ENCODE measurements at places on chromosomes 5 and 9. TPM values are rescaled to one million over a fixed set of nuclear protein-coding genes. Genes with fewer than 3 reads are reported as not detected.

The WWC1 gene
- 0.51 TPM for total RNA-seq

The GARIN3 gene
- not detected for total RNA-seq

DNA sequence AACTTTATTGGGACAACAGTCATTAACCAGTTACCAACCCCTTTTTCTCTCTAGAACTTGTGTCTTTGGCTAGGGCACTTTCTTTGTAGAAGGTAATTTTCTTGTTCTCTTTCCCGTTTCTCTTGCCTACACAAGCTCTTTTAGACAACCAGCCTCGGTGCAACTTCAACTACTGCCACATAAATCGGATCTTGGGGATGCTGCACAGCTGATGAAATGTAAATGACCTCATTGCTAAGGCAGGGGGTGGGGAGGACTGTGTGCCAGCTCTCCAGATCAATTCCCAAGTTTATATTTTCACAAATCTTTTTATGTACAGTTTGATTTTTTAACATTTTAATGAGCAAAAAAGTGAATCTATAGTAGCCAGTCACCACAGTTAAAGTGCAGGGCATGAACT is 157.6 kb downstream of the DENND1A start:
- DNase-seq, result no peak

DNA sequence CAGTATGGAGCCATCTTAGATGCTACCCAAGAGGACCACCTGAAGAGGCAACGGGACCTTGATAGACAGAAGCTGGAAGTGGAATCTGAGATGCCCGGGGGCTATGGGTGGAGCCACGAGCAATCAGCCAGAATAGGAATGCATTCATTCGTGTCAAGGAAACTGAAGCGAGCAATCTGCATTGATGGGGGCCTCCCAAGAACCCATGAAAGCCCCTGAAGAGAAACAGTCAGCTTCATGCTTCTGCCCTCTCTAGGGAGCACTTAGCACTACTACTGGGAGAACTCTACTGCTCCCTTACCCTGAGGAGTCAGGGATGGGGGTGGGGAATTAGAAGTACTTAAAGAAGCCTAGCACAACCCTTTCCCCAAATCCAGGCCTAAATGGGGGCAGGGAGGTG is 51.9 kb upstream of the TCERG1 start:
- DNase-seq, result no peak

The CMBL gene
- 31.2 TPM for total RNA-seq

- no peak for DNase-seq
Observed at GRCh38 chr9:134283111-134283515, 43.1 kb upstream of the RXRA start.

DNA sequence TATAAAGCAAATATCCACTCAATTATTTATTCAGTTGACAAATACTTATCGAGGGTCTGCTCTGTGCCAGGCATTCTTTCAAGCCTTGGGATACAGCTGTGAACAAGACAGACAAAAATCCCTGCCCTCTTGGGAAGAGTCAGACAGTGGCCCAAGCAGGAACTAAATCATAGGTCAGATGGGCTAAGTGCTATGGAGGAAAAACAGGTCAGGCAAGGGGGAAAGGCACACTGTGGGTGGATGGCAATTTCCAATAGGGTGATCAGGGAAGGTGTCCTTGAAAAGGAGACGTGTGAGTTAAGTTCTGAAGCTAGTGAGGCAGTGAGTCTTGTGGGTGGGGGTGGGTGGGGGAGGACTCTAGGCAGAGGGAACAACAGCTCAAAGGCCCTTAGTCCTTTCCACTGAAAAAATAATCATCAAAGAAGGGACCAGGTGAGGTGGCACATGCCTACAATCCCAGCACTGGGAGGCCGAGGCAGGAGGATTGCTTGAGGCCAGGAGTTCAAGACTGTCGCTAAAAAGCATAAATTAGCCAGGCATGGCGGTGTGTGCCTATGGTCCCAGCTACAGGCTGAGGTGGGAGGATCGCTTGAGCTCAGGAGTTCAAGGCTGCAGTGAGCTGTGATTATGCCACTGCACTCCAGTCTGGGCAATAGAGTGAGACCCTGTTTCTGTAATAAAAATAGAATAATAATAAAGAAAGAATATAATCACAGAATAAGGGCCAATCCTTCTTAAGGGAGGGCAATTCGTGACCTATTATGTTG is 95.2 kb upstream of the CPEB4 start:
- DNase-seq, result no peak

DNA sequence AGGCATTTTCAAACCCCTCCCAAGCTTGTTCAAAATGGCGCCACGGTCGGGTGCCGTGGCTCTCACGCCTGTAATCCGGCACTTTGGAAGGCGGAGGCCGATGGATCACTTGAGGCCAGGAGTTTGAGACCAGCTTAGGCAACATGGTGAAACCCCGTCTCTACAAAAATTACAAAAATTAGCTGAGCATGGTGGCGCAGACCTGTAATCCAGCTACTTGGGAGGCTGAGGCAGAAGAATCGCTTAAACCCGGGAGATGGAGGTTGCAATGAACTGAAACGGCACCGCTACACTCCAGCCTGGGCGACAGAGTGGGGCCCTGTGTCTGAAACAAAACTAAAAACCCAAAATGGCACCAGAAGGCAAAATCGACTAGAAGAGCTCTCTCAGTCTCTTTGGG is 142.0 kb downstream of the MTX3 start:
- DNase-seq, result no peak

Measured in cardiac septum (tissue), 1 donor.